Right ventricle myocardium inferior (tissue), 1 donor: ENCODE measurements at places on chromosomes 11 and 22. TPM values are rescaled to one million over a fixed set of nuclear protein-coding genes. Genes with fewer than 3 reads are reported as not detected.

GRCh38 chr11:36446135-36446534, 63.9 kb downstream of the TRAF6 start:
- DNase-seq, result no peak

DNA sequence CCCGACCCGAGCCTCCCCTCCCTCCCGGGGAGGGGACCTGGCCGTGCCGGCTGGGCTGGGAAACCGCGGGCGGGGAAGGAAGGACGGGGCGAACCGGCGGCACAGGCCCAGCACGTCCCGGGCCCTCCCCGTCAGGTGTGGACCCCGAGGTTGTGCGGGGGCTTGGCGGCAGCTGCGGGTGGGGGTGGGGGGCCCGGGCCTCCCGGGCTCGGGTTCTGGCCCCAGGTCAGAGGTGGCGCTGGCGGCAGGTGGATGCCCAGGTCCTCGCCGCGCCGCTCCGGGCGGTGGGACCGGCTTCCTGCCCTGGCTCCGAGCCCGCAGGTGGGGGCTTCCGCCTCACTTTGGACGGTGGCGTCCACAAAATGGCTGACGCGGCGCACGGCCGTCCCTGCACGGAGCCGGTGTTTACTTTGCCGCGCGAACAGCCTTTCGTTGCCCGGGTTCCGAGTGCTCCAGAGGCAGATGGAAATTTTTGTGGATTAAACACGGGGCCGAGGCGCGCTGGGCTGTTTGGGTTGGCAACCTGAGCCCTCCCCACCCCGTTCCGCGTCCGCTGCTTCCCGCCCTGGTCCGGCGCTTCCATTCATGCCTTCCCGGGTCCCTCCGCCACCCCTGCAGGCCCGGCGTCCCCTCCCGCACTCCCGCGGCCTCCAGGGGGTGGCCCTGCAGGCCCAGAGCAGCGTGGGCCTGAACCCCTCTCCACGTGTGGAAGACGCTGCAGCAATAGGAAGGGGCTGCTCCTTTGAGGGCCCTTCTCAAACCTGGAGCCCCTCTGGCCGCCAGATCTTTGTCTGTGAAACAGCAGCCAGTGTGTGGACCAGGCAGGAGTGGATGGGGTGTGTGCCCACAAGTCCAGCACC, 92.0 kb upstream of the KCNQ1OT1 start:
- DNase-seq, result peak; percentile 62

DNA sequence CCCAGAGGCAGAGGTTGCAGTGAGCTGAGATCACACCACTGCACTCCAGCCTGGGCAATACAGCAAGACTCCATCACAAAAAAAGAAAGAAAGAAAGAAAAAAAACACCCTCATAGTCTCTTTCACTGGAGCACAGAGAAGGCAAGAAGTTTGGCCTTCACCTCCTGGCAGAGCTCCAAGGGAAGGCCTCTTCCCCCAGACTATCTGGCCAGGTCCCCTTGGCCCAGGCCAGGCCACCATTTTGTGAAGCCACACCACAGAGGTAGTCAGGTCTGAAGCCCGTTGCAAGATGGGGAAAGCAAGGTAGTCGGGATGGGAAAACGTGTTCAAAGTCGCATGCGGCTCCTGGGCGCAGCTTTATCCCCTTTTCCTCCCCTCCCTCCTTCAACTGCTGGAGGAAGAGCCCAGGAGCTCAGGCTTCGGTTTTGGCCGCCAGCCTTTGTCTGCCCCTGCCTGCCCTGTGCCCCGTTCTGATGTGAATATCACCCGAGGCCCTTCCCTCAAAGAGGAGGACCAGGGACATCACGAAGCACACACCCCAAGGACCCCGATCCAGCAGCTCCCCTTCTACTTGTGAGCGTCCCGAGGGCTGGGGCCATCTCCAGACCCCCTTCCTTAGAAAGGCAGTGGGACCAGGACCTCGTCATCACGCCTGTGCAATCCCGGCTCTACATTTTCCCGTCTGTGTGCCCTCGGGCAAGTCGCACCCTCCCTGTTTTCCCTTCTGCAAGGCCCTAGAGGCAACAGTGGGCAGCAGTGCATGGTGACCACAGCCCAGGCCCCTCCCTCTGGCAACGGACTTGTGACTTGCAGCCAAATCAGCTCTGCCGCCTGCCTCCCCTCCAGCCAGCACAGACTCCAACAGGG, 17.7 kb downstream of the CABP7 start:
- peak; percentile 60 for DNase-seq

RASSF10 gene
- total RNA-seq, result 0.19 TPM

FAM83F gene
- 6.1 TPM for total RNA-seq

- DNase-seq, result no peak
These were observed 18.1 kb downstream of the CKAP5 start for GRCh38 chr11:46827995-46828394.

DNA sequence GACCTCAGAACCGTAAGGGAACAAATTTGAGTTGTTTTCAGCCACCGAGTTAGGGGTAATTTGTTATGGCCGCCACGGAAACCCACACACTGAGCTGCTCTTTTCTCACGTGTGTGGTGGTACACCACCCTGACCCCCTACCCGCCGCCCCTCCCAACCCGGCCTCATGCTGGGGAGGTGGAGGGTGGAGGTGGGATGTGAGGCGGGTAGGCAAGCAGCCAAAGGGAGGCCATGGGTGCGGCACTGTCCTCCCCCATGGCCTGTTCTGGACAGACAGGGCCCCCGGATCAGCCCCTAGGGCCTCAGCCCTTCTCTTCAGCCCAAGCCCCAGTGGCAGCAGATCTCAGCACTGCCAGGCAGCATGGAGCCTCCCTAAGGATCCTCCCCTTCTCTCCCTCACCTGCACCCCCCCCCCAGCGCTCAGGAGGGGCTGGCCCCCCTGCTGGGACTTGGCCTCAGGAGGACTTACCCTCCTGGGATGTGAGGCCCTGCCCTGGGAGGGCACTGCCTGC, 7.9 kb downstream of the PRR5 start:
- no peak for DNase-seq

OR51B4 gene
- total RNA-seq, result not detected

ENTHD1 gene
- not detected for total RNA-seq

NXPE1 gene
- not detected for total RNA-seq

GRCh38 chr11:116035977-116036376, 531.8 kb upstream of the CADM1 start:
- no peak for DNase-seq

DNA sequence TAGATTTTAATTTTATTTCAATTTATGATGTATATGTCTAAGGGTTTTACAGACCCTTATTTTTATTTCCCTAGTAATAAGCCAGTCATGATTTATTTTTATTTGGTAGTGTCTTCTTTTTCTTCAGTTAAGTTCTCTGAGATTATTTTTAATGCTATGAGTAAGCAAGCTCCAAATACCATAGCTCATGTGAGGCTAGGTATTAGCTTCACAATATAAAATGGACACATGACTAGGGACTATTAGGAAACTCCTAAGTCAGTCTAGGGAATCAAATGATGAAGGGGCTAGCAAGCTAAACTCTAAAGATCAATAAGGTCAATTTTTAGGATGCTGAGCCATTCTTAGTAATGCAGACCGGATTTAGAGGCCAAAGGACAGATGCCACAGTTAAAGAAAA, 45.9 kb downstream of the CKAP5 start:
- no peak for DNase-seq

DNA sequence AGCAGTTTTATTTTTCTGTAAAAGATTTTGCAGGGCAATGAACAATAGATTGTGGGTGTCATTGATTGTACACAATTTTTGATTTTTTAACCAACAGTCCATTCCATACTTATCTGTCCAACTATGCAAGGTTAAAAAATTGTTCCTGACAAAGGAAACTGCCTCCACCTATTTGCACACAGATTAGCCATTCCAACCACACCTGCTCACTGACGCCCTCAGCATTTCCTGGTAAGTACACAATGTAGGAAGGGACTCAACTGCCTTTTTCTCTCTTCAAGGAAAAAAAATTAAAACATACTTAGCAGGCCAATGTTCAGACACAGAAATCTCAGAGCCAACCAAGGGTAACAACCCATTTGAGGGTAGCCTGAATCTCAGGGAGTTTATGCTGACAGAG, 4.3 kb upstream of the FUT4 start:
- no peak for DNase-seq

USP35 gene
- total RNA-seq, result 6.2 TPM

DNA sequence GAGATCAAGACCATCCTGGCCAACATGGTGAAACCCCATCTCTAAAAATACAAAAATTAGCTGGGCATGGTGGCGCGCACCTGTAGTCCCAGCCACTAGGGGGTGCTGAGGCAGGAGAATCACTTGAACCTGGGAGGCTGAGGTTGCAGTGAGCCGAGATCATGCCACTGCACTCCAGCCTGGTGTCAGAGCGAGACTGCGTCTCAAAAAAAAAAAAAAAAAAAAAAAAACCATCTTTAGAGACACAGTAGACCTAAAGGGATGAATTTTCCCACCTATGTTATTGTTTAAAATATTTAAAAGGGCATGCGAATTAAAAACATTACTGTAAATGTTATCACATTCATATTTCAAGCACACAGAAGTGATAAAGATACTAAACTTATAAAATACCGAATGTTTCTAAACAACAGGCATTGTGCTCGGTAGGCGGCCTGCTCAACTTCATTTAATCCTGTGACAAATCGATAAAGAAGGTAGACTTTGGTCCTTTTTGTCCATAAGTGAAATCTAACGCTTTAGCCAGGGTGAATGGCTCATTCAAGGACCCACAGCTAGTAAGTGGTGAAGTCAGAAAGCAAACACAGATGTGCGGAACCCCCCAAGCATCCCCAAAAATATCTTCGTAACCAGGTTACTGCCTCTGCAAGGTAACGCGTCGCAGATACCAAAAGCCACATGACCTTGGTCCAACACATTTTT, 16.1 kb downstream of the NCAPD3 start:
- DNase-seq, result no peak

- no peak for DNase-seq
These were observed 73.2 kb downstream of the FAT3 start for GRCh38 chr11:92297567-92298553.
